ENCODE measurements at places on chromosomes 5 and 9. TPM values are rescaled to one million over a fixed set of nuclear protein-coding genes. Genes with fewer than 3 reads are reported as not detected.

DNA sequence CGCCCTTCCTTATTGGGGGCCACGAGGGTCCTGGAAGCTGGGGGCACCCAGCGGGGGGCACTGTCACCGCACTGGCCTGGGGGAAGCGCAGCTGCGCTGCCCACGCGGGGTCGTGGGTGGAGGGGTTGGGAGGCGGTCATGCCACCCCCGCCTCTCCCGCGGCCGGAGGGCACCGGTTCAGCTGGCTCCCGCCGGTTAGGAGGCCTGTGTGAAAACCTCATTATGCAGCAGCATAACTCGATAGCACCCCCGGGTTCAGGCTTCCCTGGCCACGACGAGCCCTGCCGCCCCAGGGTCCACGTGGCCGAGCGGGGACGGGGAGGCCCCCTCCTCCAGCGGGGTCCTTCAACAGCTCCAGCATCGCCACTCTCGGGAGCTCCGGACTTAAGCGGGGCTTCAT, 91.2 kb upstream of the ERCC6L2 start:
- no peak for DNase-seq

- DNase-seq: peak; percentile 65
These were observed 63.8 kb upstream of the PPARGC1B start for GRCh38 chr5:149666212-149666852.

- DNase-seq: no peak
These were observed 191.8 kb downstream of the CD180 start for GRCh38 chr5:67004730-67005350.

DNA sequence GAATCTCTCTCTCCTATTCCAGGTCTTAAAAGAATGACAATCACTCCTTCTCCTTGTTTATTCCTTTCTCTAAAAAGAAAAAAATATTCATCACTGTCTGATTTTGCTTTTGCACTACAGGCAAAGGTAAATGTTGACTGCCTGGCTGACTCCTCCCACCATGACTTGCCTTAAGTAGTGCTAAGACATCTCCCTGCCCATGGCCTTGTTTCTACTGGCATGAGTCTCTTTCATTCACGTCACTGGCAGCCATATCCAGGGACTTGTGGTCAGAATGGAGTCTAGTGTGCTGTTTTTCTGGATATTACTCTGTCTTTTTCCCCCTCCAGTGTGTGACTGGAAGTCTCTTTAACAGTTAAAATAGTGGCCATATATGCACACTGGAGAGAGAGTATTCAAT, 522.9 kb upstream of the DAB2 start:
- DNase-seq: peak; percentile 25

- no peak for DNase-seq
These were observed 188.6 kb downstream of the CTNND2 start for GRCh38 chr5:11715461-11716196.

- DNase-seq: peak; percentile 56
These were observed 2.9 kb upstream of the RBM22 start for GRCh38 chr5:150703762-150704161.

DNA sequence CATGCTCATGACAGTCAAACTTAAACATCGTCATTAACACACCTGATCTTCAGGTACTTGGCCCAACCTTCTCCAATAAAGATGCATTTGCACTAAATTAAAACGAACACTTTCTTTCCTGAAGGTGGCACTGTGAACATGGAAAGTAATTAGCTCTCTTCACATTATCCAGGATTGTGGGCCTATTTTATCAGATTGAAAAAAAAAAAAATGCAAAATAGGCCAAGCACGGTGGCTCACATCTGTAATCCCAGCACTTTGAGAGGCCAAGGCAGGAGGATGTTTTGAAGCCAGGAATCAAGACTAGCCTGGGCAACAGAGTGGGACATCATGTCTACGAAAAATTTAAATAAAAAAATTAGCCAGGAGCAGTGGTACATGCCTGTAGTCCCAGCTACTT, 14.4 kb upstream of the CDC20B start:
- peak; percentile 67 for DNase-seq

DNA sequence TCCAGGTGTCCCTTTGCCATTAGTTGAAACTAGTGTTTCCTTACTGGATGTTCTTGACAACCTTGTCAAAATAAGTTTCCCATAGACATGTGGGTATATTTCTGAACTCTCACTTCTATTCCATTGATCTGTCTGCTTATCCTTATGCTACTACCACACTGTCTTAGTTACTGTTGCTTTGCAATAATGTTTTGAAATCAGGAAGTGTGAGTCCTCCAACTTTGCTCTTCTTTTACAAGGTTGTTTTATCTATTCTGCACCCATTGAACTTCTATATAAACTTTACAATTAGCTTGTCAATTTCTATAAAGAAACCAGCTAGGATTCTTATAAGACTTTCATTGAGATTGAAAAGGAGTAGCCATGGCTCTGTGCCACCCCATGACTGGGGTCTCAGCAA, 24.3 kb downstream of the CD14 start:
- DNase-seq: no peak

DNA sequence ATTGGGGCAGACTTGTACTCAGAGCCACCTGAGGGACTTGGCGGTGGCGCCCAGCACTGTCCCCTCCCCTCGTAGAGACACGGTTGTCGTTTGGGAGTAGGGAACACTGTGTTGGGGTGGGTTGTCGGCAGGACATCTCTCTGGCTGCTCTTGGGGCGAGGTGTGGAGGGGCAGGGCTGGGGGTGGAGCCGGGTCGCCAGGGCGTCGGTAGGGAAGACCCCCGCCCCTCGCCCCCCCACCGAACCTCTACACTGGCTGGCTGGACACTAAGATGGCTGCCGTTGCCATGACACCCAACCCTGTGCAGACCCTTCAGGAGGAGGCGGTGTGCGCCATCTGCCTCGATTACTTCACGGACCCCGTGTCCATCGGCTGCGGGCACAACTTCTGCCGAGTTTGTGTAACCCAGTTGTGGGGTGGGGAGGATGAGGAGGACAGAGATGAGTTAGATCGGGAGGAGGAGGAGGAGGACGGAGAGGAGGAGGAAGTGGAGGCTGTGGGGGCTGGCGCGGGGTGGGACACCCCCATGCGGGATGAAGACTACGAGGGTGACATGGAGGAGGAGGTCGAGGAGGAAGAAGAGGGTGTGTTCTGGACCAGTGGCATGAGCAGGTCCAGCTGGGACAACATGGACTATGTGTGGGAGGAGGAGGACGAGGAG, 778 bp downstream of the TRIM41 start:
- no peak for DNase-seq

DNA sequence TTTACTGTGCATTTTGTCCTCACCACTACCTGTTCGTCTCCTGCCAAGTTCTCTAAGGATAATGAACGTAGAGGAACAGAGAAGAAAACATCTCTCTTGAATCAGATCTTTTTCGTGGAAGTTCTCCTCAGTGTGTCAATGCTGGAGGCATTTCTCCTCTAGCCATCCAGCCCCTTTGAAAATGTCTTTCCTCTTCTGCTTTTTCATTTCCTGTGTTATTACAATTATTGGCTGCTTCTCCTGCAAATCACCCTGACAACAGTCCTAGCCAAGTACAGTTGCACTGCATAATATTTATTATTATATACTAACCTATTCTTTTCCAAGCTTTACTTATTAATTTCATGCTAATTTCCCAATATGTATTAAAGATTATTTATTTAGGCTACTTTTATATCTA, 61.8 kb upstream of the TRPM3 start:
- no peak for DNase-seq

- no peak for DNase-seq
These were observed 48.0 kb downstream of the MED27 start for GRCh38 chr9:132031467-132032237.

DNA sequence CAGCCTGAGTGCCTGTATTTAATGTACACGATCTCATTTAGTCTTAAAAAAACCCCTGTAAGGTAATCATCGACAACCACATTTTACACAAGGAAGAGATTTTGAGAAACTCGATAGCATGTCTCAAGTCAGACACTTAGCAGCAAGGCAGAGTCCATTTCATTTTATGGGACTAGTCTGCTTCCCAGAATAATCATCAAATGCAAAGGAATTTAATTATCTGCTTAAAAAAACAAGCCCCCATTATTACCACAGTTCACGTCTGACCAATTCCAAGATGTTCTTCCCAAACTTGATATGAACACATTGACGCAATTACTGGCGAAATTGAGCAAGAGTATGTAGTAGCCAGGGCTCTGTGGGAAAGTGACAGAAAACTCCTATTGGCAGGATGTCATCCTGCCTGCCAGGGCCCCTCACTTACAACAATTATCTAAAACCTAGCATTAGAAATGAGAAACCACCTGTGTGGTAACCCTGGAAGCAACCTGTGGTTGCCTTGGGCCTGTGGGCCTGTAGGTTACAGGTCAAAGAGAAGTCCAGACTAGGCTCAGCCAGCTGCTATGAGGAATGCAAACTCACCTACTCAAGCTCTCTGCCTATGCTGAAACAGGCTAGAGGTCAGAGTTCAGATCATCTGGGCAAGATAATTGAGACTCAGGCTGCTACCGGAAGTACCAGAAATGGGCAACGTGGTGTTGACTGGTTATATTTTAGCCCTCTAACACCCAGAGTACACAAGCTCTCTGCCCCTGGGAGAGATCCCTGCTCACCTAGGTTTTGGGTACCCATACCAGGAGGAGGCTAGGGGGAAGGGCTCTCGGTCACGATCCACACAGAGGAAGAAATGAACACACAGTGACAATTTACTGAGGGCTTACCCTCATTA, 1.6 kb downstream of the B4GALT1 start:
- DNase-seq: peak; percentile 66

DNA sequence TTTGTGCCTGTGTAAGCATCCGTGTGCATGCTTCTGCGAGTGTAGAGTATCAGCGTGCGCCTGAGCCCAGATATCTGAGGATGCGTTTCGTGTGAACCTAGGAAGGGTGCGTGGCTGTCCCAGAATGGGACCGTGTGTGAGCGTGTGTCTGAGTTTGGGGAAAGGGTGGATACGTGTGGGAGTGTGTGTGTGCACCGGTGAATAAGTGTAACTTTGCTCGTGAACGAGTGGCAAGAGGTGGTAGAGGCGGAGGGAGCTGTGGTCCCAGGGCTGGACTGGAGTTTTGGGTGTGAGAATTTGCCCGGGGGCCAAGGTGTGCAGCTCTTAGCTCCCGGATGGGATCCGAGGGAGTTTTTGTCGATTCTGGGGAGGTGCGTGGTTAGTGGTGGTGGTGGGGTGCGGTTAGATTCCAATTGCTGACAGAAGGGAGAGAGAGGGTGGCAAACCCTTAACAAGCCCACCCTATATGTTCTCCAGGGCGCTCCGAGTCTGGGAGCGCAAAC, 686 bp upstream of the COL27A1 start:
- DNase-seq: no peak

GRCh38 chr5:115686051-115686737, 60.4 kb upstream of the TMED7 start:
- no peak for DNase-seq

DNA sequence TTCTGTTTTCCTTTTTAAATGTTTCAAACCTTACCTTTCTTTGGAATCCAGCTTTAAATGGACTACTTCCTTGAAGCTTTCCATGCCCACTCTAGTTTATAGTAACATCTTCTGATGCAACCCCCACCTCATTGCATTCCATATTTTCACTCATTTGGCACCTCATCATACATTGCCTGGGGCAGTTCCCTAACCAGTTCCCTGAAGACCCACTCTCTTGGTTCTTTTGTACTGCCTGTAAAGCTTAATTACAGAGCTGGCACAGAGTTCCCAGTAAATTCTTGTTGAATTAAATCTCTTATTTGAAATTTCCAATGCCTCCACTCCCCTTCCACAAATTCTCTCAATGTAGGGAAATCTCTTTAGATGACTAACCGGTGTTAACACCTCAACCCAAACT, 257.2 kb downstream of the ARRDC3 start:
- DNase-seq: no peak

GRCh38 chr5:34900652-34901051, 14.7 kb downstream of the RAD1 start:
- DNase-seq: no peak

- peak; percentile 57 for DNase-seq
These were observed 31.4 kb downstream of the COL15A1 start for GRCh38 chr9:98974994-98975712.

DNA sequence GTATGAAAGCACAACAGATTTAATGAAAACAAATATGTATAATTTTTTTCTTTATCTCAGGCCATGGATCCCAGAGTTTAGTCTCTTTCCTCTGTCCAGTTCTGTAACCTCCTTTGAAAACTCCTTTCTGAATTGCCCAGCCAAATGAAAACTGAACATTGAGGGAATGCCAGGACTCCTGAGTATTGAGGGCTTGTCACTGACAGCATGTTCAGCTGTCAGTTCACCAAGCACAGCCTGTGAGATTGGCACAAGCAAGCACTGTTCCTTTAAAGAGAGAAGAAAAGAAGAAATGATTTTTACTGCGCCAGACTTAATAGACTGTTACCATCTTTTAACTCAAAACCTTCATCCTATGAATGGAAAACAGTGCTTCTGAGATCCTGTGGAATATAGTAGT, 27.3 kb downstream of the TTC1 start:
- no peak for DNase-seq

DNA sequence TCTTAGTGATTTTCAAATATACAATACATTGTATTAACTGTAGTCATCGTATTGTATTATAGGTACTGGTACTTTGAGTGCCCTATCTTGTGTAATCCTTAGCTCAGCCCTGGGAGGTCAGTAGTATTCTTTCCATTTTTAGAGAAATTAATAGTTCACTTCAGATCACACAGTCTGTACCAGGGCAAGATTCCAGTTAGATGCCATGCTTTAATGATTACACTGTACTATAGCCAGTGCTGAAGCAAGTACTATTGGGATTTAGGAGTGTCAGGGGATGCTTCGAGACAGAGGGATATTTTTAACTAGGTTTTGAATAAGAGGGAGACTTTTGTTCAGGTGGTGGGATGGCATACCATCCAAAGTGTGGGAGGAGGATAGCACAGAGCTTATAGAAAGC, 41.0 kb upstream of the SLC27A6 start:
- no peak for DNase-seq

GRCh38 chr5:79069488-79070349, at the start of the genes BHMT2 and DMGDH:
TSS of gene BHMT2 (plus strand) at chr5:79069767. CDS start at chr5:79069783, 16 bp downstream.
TSS of gene DMGDH (minus strand) at chr5:79069674. CDS start at chr5:79069620, 54 bp downstream.
- DNase-seq: no peak

The GFRA3 gene
- total RNA-seq: not detected

The SH3GL2 gene
- total RNA-seq: under 0.01 TPM

The KCNV2 gene
- total RNA-seq: not detected

The EGFLAM gene
- 0.13 TPM for total RNA-seq

The PLPP7 gene
- not detected for total RNA-seq

The WWC1 gene
- 20.8 TPM for total RNA-seq

The MATR3 gene
- 171 TPM for total RNA-seq

The FOXD4L6 gene
- 0.13 TPM for total RNA-seq

The OR1Q1 gene
- total RNA-seq: not detected
